NCI-H510A (cell line): ENCODE measurements at places on chromosomes 11 and 22.

GRCh38 chr11:107836851-107837250, 21.7 kb downstream of the SLC35F2 start:
- DNase-seq, result no peak

- no peak for DNase-seq
Observed at GRCh38 chr11:34002420-34002819, 49.1 kb upstream of the CAPRIN1 start.

DNA sequence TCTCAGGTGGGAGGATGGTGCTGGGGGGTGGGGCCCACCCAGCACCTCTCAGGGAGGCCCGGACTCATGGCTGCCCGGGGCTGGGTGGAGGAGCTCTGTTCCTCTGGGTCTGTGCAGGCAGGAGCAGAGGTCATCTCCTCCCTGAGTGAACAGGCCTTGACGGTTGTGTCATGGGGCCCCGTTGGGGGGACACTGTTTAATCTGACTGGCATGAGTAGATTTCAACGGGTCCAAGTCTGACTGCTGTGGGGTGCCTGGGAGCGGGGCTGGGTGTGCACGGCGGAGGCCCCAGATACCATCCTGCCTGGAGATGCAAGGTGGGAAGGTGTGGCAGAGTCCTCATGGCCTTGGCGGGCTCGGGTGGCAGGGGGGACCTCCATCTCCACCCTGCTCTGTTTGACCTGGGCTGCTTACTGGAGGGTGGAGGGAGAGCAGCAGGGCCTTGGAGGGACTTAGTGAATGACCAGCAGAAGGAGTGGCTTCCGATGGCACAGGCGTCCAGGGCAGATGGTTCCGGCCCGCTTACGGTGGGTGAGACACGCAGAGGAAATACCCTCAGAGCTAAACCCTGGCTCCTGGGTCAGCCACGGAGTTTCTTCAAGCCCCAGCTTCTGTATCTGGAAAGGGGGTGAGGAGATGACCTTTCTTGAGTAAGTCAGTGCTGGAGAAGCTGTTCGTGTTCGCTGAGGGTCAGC, 48.7 kb downstream of the SMIM38 start:
- no peak for DNase-seq

GRCh38 chr22:47065756-47066615, 303.5 kb downstream of the TBC1D22A start:
- DNase-seq, result no peak

DNA sequence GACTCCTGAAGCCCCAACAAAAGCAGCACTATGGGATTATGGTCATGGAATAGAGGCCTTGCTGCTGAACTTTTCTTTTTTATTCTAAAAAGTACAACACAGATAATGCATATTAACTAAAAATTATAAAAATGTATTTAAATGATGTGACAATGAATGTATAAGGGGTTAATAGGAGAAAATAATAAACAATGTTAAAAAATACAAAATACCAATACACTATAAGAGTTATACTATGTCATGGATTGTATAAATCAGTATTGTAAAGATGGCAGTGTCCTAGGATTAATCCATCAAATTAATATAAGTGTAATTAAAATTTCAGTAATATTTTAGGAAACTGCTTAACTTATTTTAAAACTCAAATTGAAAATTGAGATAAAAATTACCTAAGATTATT, 58.3 kb upstream of the TOP3B start:
- DNase-seq, result no peak

GRCh38 chr11:36478700-36479329, 31.3 kb downstream of the TRAF6 start:
- no peak for DNase-seq

GRCh38 chr22:44362249-44363012, 49.7 kb upstream of the SHISAL1 start:
- DNase-seq, result no peak

DNA sequence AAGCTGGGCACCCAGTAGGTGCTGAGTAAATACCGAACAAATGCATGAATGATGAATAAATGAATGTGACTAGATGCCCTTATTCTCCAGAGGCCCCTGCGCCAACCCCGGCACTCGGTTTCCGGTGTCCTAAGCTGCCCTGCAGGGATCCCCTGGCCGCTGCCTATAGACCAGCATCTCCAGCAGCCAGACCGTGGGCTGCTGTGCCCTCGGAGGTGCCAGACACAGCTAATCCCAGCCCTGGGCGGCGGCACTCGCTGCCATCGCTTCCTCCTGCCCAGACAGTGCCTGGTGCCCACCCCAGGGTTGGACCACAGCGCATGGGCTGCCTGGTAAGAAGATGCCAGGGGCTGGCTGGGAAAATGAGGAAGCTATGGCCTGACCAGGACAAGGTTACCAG, 15.6 kb downstream of the CREB3L1 start:
- no peak for DNase-seq

GRCh38 chr11:2930704-2931419, 1.6 kb upstream of the PHLDA2 start:
- DNase-seq, result no peak

GRCh38 chr11:121703201-121703600, 250.4 kb upstream of the SORL1-AS1 start:
- DNase-seq, result no peak

DNA sequence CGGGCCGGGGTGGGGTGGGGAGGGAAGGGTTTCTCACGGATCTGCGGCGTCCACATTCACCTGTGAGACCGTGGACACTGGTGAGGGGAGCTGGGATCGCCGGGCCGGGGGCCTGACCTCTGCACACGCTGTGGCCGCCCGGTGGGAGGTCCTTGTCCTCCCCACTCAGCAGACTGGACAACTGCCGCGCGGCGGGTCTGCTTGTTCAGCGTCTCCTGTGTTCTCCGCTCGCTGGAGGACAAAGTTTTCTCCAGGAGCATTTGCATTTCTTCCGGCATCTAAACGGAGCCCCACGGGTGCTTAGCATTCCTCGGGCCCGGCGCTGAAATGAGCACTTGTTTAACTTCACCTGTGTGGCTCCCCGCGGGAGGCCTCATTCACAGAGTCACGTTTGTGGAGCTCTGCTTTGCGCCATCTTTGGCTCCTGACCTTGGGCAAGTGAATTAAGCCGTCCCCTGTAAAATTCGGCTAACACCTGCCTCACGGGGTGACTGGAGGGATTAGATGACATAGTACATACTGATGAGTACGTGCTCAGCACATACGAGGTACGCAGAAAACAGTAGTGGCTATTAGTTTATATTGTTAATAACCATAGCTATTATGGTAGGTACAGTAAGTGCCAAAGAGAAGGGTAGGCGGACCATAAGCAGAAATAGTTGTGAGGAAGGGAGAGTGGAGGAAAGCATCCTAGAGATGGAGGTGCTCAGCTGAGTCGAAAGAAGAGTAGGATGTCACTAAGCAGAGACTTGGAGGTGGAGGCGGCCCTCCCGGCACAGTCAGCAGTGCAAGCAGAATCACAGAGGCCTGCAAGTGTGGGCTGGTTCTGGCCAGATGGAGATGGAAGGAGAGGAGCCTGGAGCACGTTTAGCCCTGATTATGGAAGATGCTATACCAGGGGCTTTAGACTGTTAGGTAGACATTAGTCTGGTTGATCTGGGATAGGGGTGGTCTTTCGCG, 885 bp downstream of the TRMU start:
- no peak for DNase-seq

DNA sequence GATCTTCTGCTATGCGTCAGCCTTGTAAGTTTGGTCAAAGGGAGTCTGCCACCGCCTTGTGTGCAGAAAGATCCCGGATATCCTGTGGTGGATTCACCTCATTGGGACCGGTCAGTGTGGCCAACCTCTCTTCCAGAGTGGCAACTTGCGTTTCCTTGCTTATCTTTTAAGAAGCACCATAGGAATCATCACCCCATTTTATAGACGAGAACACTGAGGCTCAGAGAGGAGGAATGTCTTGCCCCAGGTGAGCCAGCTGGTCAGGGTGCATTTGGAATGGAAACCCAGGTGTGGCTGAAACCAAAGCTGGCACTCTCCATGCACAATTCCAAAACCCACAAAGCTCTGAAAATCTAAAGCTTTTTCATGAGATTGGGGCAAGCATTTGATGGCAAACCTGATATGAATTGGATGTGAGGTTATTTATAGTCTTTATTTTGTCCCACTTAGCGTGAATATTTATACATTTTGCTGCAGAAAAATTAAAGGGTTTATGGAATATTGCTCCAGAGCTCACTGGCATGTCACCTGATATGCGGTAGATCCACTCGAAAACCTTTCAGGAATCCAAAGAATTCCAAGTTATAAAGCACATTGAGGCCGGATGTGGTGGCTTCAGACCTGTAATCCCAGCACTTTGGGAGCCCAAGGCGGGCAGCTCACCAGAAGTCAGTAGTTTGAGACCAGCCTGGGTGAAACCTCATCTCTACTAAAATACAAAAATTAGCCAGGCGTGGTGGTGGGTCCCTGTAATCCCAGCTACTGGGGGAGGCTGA, 12.1 kb upstream of the EIF3D start:
- DNase-seq, result no peak

DNA sequence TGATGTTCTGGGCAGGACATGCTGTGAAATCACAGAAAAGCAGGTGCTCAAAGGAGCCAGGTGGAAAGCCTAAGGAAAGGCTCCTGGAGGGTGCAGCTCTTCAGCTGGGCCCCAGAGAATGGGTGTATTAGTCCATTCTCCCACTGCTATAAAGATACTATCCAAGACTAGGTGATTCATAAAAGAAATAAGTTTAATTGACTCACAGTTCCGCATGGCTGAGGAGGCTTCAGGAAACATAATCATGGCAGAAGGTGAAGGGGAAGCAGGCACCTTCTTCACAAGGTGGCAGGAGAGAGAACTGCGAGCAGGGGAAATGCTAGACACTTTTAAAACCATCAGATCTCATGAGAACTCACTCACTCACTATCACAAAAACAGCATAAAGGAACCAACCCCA, 43.1 kb upstream of the DEUP1 start:
- no peak for DNase-seq

DNA sequence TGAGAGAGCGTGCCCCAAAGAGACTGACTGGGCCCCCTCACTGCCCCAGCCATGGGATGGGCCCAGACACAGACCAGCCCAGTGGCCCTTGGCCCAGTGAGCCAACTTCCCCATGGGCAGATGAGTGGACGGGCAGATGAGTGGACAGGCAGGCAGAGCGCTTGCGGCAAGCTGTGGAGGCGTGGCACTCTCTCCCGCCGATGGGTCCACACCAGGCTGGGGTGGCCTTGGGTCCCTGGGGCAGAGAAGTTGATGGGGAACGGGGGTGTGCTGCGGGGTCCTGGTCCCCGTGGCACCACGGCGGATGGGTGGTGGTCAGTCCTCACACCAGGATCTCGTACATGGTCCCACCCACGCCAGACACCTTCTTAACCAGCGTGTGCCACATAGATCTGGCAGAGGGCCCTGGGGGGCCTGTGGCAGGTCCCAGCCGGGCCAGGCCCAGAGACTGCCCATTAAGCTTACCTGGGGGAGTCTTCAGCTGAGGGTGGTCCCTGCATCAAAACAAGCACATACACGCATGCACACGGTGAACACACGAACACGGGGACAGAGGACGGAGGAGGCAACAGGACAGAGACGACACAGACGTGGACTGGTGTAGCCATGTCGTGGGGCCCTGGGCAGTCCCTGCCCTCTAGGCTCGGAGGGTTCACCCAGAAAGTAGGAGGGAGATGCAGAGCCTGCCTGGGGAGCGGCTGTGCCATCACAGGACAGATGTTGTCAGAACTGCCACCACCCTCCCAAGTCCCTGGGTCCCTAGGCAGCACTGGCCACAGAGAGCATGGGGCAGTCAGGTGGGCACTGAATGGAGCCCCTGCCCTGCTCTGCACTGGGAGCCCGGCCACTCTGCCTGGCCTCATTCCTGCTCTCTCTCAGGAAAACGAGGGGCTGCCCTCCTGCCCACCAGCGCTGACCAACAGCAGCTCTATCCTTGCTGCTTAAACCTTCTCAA, 182.2 kb downstream of the IGLL1 start:
- DNase-seq, result no peak
